ENCODE measurements at places on chromosomes 4 and X.

DNA sequence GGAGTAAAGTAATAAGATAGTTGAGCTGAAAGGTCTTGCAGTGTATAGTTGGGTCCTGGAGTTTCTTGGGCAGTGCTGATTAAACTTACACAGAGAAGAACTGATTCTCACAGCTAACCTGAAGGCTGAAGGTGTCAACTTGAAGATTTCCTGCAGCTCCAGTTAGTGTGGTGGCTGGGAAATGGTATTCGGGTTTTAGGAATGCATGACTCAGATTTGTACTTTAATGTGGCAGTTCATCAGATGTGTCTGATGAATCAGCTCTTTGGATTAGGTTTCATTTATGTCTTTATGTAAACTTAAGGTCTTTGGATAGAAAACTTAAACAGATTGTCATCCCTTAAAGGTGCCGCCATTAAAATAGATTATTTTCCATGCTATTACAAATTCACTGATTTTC, 200.0 kb downstream of the IL1RAPL1 start:
- DNase-seq = no peak

- no peak for DNase-seq
These were observed 72.7 kb downstream of the FRMPD4 start for GRCh38 chrX:12210971-12211370.

DNA sequence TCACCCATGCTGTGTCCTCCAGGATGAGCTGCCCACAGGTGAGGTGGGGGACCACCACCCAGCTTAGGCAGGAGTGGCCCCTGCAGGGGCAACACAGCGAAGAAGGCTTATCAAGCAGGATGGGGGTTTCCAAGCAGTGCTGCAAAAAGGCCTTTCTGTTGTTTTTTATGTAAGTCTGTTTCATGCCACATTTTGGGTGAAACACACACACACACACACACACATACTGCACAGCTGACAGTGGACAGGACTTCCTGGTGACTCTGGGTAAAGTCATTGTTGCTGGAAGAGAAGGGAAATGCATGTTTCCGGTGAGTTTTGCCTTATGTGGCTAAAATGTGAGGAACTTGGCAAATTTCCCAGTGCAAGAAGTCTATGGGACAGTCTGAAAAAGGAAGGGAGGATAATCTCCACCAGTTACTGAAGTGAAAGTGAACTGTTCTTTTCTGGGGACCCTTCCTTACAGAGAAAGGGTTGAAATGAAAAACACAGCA, 119.2 kb downstream of the IRF2 start:
- DNase-seq = no peak

DNA sequence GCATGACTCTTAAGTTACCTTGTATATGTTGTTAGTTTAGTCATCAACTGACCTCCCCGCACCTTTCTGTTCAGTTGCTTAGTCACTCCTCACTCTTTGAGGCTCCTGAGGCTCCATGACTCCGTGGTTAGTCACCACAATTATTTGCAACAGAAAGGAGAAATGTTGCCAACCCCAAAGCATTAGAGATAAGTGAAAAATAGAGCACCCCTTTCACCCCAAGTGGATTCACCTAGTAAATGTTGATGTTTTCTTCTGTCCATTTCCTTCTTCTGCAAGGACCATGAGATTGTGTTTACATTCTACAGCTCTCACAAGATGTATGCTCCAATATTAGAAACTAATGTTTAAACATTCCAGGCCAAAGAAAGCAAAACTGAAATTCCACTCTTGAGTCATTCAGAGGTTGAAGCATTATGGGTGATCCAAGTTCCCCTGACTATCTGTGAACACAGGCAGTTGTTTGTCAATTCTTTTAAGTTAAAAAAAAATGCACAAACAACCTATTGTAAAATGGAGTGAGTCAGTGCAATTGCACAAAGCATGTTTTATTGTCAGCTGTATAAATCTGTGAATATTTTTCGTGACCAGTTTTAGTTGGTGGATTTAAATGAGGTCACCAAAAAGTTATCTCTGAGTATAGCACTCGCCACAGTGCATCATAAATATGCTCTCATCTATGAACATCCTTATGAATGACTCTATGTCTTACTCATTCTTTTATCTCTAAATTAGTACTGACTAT, 552.4 kb upstream of the MAGEB2 start:
- DNase-seq = no peak

DNA sequence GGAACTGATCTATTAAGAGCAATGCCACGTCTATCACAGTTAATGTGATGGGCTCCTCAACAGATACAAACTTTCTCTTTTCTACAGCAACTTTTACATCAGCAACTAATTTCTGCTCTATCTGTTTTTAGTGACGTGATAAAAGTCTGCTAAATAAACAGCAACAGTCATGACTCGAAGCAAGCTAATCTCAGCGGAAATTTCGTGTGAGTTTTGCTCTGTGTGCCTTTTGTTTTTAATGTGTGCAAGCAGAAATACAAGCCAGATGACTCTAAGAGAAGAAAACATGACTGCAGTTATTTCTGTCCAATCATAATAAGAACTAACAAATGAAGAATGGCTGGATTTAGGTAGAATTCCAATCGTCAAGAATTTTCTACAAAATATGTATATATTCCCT, 214.3 kb downstream of the LDB2 start:
- DNase-seq = no peak

DNA sequence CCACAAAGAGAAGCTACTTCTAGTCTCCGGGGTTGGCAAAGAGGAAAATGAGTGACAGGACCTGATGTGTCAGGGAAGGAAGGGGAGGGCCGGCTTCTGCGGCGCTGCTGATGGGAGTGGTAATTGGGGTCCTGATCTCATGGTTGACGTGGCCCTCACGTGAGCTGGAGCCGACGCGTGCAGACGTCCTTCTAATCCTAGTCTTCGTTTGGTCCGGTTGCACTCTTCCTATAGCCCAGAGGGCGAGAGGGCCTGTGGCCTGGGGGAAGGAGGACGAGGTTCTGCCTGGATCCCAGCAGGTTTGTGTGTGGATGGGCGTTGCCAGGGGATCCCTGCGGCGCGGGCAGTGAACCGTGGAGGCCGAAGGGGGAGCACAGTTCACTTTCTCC, at the start of gene ARMCX1:
Gene ARMCX1, plus strand, starts transcription at position 186 of the 389 bp plus-strand sequence. CDS start 2,384 bp downstream, outside the sequence.
- DNase-seq = peak; percentile 13

DNA sequence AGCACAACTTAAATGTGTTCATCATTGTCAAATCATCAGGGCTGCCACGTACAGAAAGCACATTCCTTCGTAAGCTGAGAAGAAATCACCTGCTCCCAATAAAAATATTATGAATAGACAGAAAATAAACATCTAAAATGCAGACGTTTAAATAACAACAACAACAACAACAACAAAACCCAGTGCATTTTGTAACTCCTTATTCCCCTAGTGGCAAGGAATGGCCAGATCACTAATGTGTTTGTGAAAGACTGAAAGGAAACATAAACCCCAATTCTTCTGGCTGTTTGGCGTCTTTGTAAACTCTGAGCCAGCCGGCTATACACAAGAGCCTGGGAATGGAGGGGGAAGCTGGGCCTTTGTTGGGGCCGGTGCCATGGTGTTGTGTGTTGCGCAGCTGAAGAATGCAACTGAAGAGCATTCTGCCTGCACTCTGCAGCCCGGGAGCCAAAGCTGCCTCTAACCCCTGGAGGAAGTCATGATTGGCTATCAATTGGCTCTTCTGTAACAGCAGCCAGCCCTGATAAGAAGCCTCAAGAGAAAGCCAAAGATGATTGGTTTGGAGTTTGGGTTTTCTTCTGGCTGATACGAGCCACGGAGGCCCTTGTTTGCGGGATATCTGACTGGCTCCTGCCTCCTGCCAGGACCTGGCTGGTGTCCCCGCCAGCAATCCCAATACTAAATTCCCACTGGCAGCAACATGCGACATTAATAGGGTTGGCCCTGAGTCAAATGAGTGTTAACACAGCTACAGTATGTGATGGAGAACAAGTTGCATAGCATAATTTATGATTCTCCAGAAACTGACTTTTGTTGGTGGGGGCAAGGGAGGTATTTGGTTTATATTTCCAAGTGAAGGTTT, 89.7 kb upstream of the TFDP3 start:
- DNase-seq = no peak

GRCh38 chr4:159401791-159402380, 299.0 kb downstream of the RAPGEF2 start:
- no peak for DNase-seq

DNA sequence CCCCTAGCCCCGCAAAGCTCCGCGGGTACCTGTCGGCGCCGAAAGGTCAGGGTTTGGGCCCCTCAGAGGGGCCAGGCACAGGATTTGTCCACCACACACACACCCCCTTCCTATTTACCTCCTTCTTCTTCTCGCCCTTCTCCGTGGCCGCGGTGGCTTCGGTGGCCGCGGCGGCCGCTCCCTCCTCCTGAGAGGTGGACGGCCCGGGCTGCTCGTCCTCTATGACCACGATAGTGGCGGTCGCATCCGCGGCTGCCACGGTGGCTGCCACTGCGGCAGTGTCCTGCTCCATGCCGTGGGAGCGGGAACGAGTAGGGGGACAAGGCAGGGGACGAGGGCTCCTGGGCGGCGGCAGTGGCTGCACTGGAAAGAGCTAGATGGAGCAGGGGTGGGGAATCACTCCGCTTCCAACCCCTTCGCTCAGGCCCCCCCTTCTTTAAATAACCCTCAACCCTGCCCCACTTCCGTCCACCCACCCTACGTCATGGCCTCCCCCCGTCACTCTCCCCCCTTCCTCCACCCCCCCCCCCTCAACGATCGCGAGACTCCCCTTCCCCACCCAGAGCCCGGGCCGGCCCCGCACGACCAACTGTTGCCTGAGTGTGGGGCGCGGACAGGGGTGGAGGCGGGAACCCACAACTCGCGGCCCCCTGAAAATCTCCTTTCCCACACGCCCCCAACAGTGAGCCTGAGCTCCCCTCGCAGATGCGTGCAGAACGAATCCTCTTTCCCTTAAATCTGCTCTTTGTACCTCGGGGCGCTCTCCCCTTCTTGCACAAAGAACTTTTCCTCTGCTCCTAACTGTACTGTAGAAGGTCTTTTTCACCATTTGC, at the start of gene SMARCA1:
Gene SMARCA1, minus strand, starts transcription at position 412 of the 833 bp plus-strand sequence. Its CDS starts 120 bp downstream, at position 292.
- peak; percentile 62 for DNase-seq

DNA sequence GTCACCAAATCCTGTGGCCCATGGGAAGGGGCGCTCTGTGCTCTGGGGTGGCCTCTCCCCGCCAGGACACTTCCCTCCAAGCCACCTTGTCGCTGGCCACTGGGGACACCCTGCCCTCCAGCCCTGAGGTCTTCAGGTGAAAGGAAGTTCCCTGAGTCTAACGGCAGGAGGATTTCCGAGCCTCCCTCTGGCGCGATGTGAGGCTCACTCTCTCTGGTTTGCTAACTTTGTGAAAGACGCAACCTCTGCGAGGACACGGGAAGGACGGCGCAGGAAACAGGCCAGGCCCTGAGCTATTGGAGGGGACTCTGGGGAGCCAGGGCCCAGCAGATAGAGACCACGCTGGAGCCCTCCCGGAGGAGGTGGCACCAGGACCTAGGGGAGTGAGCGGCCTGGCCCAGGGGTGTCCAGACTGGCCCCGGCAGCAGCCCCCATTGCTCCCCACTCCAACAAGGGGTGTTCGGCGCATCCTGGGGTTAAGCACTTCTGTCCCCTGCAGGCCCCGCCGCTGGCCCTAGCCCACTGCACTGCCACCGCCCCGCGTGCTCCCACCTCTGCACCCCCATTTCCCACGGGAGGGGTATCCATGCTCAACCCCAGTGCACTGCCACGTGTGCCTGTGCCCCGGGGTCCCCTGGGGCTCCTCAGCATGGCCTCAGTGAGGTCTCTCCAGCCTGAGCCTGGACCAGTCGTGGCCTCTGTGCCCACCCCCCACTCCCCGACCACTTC, 72.2 kb upstream of the MXD4 start:
- no peak for DNase-seq

- DNase-seq = no peak
These were observed 1.4 kb downstream of the NDNF start for GRCh38 chr4:121070696-121071639.

DNA sequence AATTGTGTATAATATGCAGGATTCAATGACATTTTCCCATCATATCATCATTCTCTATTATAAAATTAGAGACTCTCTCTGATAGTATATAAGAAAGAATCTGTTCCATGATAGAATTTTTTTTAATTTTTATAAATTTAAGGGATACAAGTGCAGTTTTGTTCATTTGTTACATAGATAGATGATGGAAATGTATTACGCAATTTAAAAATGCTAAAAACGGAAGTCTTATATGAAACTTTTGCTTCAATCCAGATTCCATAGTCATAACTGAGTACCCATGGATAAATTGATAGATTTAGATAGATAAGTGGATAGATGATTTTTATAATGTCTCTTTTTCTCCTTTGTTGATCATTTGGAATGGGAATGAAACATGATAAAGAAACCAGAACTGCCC, 24.9 kb upstream of the MAGEB2 start:
- DNase-seq = no peak

DNA sequence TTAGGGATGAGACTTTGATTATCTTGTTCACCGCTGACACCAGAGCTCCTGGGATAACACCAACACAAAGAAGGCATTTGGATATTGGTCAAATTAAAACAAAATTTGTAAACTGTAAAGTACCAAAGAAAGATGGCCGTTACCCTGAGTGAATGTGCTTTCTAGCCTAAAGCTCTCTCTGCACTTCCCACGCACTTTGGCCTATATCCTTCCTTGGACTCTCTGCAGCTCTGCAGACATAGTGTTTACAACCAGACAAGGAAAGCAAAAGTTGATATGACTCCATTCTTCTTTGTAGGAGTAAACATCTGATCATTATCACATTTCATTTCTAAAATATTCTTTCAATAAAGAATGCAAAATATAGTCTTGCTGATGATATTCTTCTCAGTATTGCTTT, 44.8 kb upstream of the PITX2 start:
- DNase-seq = no peak

GRCh38 chr4:100826067-100826466, 308.2 kb upstream of the EMCN start:
- DNase-seq = no peak

DNA sequence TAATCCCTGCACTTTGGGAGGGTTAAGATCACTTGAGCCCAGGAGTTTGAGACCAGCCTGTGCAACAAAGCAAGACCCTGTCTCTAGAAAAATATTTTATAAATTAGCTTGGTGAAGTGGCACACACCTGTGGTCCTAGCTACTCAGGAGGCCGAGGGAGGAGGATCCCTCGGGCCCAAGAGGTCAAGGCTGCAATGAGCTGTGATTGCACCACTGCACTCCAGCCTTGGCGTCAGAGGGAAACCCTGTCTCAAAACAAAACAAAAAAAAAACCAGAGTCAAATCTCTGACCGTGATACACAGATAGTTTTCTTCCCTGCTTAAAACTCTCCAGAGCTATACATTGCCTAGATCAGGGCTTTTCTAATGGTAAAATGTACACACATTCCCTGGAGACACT, 53.5 kb downstream of the CHST7 start:
- no peak for DNase-seq

GRCh38 chr4:100106982-100107381, 83.3 kb downstream of the DDIT4L start:
- no peak for DNase-seq

DNA sequence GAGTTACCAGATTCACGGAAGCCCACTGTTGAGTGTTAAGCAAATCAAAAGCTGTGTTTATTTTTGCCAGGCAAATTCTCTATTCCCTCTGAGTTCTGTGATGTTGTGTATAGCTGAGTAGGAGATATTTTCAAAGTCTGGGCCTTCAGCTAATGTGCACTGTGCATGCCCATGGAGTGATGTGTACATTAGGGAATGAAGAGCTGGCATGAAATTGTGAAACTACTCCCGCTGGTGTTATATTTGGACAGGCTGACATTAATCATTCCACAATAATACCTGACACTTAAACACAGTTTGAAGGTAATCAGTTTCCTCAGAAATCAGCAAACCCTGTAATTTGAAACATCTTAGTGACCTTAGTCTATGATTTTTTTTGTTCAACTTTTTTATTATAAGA, 88.1 kb upstream of the MBNL3 start:
- DNase-seq = no peak

- no peak for DNase-seq
These were observed 36.3 kb upstream of the REST start for GRCh38 chr4:56871371-56871866.

GRCh38 chrX:7109838-7110793, 37.4 kb upstream of the STS start:
- DNase-seq = no peak
